ENCODE measurements at places on chromosomes 5 and 9.

DNA sequence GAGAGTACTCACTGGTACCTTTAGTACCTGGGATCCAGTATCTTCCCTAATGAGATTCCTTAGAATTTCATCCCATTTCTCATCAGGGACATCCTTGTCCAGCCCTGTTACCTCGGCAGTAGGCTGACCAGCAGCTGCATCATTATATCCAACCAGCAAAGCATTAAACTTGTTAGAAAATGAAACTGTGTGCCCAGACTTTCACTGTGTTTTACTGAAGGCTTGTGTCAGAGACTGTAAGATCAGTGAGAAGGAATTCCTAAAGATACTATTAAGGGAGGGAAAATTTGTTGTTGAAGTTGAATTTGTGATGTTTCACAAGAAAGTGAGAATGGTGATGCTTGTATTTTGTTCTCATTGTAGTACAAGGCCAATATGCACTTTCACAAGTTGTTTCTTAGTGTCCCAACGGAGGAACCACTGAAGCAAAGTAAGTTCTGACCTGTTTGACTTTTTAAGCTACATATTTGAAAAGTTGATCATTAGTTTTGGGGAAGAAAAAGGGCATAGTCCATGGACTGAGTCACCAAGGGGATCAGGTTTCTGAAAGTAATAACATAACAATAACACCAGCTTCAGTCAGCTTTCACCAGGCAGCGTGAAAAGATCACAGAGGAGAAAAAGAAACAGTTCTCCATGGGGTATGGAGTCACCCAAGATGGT lies 48.8 kb downstream of the GRAMD2B start:
- peaks cover 82% of the 10 kb centered on the region for H3K36me3 ChIP-seq
- no peaks in the 10 kb centered on the region for H3K27me3 ChIP-seq
- peak; percentile 23 for ATAC-seq
- no peak overlapping the region for H3K27ac ChIP-seq
- H3K4me1 ChIP-seq = no peaks in the 10 kb centered on the region

DNA sequence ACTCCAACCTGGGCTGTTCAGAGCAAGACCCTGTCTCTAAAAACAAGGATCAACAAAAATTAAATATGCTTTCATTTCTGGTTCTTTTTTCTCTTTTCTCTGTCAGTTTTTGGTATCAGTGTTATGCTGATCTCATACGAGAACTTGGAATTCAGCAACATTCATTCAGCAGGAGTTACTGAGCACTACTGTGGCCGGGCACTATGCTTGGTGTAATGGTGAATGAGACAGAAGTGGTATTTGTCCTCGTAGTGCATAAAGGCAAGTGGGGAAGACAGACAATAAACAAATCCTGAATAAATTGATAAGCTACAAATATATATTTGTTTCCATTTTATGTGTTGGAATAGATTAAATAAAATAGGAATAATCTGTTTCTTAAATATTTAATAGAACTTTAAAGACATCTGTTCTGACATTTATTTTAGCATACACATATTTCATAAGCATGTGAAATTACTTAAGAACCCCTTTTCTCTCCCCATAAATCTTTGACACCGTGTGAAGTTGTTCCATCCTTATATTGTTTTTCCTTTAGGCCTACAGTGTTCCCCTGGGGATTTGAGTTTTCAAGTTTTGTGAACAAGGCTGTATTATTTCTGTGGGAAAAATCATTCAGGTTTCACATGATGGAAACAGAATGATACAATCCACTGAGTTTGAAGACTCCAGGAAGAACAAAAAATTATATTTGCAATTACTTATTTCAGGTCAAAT lies 24.6 kb downstream of the UBAP1 start:
- H3K4me3 ChIP-seq = no peak overlapping the region
- H3K27me3 ChIP-seq = no peaks in the 10 kb centered on the region
- no peaks in the 10 kb centered on the region for H3K36me3 ChIP-seq

DNA sequence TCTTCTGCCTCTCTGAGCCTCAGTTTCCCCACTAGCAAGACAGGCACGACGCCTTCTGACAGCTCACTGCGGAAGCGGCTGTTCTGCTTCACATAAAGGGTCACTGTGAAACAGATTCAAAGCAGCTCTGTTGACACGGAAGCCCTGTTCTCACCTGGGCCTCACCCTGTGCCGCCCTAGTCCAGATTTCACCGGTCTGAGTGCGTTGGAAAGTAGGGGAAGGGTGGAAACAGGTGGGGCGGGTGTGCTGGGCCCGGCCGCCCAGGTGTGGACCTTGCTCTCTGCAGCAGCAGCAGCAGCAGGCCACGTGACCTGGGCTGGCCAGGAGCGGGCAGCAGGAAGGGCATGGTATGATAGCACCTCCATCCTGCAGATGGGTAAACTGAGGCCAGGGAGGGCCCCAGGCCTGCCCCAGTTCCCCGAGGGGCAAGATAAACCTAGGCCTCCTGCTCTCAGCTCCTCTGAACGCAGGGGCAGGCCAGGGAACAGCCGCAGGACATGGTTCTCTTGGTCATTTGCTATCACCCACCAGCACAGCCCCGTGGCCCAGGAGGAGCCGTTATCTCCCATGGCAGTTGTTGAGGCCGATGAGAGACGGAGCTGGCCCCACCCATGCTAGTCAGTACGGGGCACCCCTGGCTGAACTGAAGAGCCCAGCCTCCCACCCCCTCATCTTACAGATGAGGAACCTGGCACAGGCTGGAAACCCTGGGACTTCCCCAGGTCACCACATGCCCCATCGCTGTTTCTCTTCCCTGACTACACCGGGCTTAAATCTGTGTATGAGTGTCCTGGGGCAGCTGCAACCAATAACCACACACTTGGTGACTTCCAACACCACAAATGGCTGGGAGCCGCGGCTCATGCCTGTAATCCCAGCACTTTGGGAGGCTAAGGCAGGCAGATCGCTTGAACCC lies 12.1 kb downstream of the PTGES2 start:
- ATAC-seq = no peak
- peaks cover 38% of the 10 kb centered on the region for H3K36me3 ChIP-seq
- peaks cover 12% of the 10 kb centered on the region for H3K4me1 ChIP-seq
- no peak overlapping the region for H3K27ac ChIP-seq
- no peaks in the 10 kb centered on the region for H3K27me3 ChIP-seq
- no peak overlapping the region for H3K4me3 ChIP-seq

DNA sequence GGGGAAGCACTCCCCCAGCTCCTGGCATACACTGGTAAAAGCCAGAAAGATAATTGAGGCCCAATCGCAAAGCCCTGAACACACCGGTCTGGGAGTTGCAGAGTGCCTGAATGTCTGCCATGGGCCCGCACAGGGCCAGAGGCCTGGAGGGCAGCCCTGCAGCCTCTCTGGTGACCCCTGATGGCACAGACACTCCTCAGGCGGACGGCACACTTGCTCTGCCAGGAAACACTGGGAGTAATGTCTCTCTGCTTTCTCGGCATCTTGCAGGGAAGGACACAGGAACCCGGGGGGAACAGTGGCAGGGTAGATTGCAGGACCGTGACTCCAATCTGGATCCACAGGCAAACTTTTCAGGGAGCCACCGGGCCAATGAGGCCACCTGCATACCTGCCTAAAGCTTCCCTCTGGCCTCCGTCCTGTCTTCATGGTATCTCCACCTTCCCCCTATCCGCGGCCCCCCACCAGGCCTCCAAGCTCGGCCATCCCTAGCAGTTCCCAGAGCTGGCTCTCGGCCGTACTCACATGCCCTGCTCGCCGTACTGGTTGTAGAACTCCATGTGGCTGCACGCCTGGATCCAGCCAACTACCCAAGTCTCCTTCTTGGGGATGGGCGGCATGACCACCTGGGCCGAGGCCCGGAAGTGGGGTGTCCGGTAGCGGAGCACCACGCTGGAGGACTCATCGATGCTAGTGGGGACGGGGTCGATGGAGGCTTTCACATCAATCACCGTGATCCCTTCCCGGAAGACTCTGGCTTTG lies 797 bp downstream of the FAM78A start:
- peaks cover 43% of the 10 kb centered on the region for H3K27me3 ChIP-seq
- H3K27ac ChIP-seq = peak overlapping the region; percentile 64
- no peak for ATAC-seq
- H3K4me1 ChIP-seq = no peaks in the 10 kb centered on the region
- H3K4me3 ChIP-seq = no peak overlapping the region

DNA sequence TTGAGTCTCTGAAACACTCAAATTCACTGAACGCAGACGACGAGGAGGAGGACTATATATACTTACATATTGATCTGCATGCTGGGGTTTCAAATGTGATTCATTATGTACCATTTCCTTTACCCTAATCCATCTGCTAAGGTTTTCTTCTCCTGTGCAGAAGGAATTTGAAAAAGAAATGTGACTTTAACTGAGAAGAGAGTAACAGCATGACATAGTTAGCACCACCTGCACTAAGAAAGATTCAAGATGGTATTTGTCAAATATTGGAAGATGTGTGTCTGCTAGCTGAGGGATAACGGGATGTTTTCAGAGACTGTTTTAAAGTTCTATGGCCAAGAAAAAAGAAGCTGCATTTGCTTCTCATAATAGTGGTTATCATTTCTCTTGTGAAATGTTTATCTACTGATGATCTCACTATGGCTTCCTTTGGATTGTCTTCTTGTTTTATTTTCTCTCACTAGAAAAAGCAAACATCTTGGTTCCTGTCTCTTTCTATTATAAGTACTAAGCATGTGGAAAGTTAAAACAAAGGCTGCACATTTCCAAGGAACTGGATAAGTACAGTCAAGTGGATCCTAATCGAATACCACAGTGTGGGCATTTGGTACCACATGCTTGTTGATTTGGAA lies 89.8 kb upstream of the TLE4 start:
- no peak overlapping the region for H3K4me3 ChIP-seq
- no peaks in the 10 kb centered on the region for H3K4me1 ChIP-seq
- no peaks in the 10 kb centered on the region for H3K36me3 ChIP-seq
- ATAC-seq = no peak
- H3K27ac ChIP-seq = no peak overlapping the region

- H3K36me3 ChIP-seq = no peaks in the 10 kb centered on the region
- peak; percentile 31 for ATAC-seq
- no peaks in the 10 kb centered on the region for H3K4me1 ChIP-seq
- no peaks in the 10 kb centered on the region for H3K27me3 ChIP-seq
- H3K27ac ChIP-seq = no peak overlapping the region
These were observed 42.3 kb upstream of the MUSK start for GRCh38 chr9:110626101-110626829.

GRCh38 chr9:11328326-11328725 lies 715.5 kb upstream of the PTPRD start:
- no peak overlapping the region for H3K4me3 ChIP-seq
- H3K36me3 ChIP-seq = no peaks in the 10 kb centered on the region
- no peak overlapping the region for H3K27ac ChIP-seq

GRCh38 chr9:76732341-76732958 lies 31.8 kb upstream of the PCA3 start:
- no peaks in the 10 kb centered on the region for H3K27me3 ChIP-seq
- H3K36me3 ChIP-seq = no peaks in the 10 kb centered on the region
- no peak overlapping the region for H3K4me3 ChIP-seq
- H3K27ac ChIP-seq = no peak overlapping the region
- ATAC-seq = no peak

- H3K4me1 ChIP-seq = peaks cover 27% of the 10 kb centered on the region
- H3K27me3 ChIP-seq = peaks cover 58% of the 10 kb centered on the region
- no peaks in the 10 kb centered on the region for H3K36me3 ChIP-seq
- H3K27ac ChIP-seq = peak within 1 kb of the TSS; percentile 77
- ATAC-seq = peak; percentile 94
These were observed at the start of gene OTULINL for GRCh38 chr5:14581106-14581890. Gene OTULINL (plus strand): TSS chr5:14581792. CDS start chr5:14581895, 103 bp downstream.

DNA sequence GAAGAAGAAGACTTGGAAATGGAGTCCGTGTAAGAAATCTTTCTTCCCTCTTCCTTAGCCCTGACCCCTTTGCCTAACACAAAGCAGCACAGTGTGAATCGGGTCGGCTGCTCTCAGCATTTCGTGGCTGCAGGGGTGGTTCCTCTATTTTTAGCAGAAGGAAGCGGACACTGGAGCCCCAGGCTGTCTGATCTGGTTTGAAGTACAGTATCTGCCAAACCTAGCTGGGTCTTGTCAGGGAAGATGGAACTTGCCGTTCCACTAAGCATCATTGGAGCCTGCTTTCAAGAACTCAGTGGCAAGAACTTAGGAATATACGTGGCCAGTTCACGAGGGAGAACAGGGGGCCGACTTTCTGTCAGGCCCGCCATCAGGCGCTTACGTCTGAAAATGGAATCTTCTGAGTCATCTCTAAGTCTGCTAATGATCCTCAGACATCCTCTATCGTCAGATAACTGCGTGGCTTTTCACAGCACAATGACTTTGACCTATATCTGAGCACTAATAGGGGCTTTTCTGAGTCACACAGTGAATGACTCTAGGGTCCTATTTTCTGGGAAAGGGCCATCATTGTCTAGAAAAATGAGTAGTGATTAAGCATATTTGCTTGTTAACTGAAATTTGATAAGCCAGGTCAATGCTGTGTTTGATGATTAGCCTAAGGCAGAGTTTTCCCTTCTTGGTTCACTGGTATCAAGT lies 43.3 kb upstream of the NCS1 start:
- peaks cover 11% of the 10 kb centered on the region for H3K4me1 ChIP-seq
- peak overlapping the region; percentile 89 for H3K27ac ChIP-seq
- no peaks in the 10 kb centered on the region for H3K27me3 ChIP-seq
- ATAC-seq = peak; percentile 58
- no peak overlapping the region for H3K4me3 ChIP-seq

GRCh38 chr9:91659529-91660495 lies 236.2 kb upstream of the NFIL3 start:
- H3K4me3 ChIP-seq = no peak overlapping the region
- H3K36me3 ChIP-seq = no peaks in the 10 kb centered on the region
- no peaks in the 10 kb centered on the region for H3K27me3 ChIP-seq
- H3K4me1 ChIP-seq = no peaks in the 10 kb centered on the region

DNA sequence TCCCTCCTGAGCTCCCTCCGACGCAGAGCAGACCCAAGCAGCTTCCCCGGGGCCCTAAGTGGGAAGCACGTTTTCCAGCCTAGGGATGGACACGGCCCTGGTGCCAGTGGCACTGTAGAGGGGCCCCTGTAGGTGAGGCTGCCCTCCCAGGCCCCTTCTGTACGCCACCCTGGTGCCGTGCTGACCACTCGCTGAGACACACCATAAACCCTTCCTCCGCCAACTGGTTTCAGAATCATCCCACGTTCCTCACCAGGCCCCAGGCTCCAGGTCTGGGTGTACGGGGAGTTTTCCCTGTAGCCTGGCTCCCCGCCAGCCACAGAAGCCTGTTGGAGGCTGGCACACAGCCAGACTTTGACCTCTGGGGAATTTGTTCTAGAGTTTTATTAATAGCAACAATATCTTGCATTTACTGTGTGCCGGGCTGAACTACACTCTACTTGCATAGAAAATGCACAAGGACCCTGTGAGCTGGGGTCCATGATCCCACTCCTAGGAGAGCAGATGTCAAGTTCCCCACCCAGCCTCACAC lies 18.2 kb upstream of the WDR38 start:
- ATAC-seq = peak; percentile 58
- H3K27me3 ChIP-seq = no peaks in the 10 kb centered on the region
- no peaks in the 10 kb centered on the region for H3K36me3 ChIP-seq
- no peak overlapping the region for H3K4me3 ChIP-seq

- H3K4me3 ChIP-seq = no peak overlapping the region
- no peaks in the 10 kb centered on the region for H3K27me3 ChIP-seq
- H3K27ac ChIP-seq = no peak overlapping the region
- H3K36me3 ChIP-seq = no peaks in the 10 kb centered on the region
These were observed 9.9 kb upstream of the NR4A3 start for GRCh38 chr9:99811598-99812383.

GRCh38 chr5:174549254-174549653 lies 175.1 kb upstream of the MSX2 start:
- no peaks in the 10 kb centered on the region for H3K27me3 ChIP-seq
- no peak for ATAC-seq
- no peaks in the 10 kb centered on the region for H3K36me3 ChIP-seq
- no peaks in the 10 kb centered on the region for H3K4me1 ChIP-seq
- H3K4me3 ChIP-seq = no peak overlapping the region

- no peaks in the 10 kb centered on the region for H3K4me1 ChIP-seq
- H3K27ac ChIP-seq = no peak overlapping the region
- no peak overlapping the region for H3K4me3 ChIP-seq
- no peaks in the 10 kb centered on the region for H3K27me3 ChIP-seq
- H3K36me3 ChIP-seq = no peaks in the 10 kb centered on the region
- no peak for ATAC-seq
These were observed 36.8 kb upstream of the C5orf58 start for GRCh38 chr5:170195961-170196360.

Measured in gastroesophageal sphincter (tissue), 4 donors.